NCI-H345 (cell line): ENCODE measurements at places on chromosomes 1 and 21.

GRCh38 chr1:57089855-57090254, 124.0 kb upstream of the C8B start:
- DNase-seq, result no peak

DNA sequence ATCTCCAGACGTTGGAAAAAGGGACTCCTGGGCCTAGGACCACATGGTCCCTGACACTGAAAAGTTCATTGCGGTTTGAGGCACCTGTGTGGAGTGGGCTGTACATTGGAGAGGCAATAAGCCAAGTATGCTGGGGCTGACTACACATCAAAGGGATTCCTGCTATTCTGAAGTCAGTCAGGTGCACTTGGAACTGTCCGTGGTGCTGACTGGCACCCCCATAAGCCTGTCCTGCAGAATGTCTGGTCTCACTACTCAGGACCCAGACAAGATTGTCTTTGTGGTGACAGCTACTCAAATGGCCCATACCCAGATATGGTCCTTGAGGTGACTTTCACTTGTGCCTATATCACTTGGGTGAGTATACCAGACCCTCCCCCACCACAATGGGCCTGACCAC, 150.6 kb downstream of the RWDD3 start:
- DNase-seq, result no peak

DNA sequence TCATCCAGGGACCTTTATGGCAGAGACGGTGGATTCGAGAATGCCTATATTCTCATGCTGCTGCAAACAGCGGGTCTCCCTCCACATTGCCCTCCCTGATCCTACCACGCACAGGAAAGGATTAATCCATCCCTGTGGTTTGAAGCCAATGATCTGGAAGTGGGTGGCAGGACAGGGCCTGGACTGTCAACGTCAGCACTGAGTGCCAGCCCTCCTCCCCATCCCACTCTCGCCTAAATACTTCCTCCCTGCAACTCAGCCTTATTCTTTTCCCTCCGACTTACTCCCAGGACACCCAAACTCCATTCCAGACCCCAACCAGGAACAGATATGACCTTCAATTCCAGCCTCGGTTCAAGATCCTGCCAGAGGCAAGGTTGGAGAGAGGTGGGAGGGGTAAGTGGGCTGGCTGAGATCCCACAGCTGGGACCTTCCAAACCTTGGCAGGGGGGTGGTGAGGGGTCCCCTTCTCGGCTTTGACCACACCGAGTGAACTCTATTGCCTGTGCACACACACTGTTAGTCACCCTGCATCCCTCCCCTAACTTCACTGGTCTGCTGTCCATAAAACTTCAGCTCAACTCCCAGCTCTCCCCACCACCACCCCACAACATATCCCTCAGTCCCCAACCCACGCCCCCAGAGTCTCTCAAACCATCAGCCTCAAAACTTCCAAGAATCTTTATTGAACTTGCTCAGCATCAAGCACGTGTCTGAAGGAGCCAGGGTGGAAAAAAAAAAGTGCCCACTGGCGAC, 2.4 kb upstream of the S100A5 start:
- no peak for DNase-seq

DNA sequence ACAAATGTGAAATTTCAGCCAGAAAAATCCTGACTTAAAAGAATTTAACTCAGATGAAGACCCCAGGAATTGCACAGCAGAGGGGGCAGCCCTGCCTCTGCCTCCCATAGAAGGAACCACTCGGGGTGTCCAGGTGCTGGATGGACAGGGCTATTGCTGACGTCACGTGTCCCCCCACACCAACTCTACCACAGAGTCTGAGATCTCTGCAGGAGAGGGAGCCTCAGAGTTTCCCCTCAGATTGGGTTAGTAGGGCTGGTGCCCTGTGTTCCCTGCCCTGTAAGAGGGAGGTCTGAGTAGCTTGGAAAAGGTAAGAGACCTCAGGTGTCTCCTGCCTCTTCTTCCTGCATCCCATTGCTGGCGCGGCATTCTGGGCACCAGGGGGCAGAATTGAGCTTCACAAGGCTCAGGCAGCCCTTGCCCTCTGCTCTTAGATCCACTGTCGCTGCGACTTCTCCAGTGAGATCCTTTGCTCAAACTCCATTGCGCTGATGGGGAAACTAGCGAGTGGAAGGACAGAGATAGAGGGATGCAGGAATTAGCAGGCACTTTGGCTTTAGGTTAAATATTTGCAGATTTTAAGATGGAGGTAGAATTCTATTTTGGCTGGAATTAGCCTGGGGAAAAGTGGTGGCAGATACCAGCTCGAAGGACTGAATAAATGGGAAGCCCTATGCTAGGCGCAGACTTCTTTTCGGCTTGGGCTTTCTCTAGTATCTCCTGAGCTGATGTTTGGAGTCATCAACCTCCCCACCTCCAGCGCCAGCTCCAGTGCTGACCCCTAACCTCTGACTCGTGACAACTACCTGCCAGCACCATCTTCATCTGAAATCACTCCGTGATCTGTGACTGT, 42.8 kb upstream of the DMBX1 start:
- peak; percentile 75 for DNase-seq

DNA sequence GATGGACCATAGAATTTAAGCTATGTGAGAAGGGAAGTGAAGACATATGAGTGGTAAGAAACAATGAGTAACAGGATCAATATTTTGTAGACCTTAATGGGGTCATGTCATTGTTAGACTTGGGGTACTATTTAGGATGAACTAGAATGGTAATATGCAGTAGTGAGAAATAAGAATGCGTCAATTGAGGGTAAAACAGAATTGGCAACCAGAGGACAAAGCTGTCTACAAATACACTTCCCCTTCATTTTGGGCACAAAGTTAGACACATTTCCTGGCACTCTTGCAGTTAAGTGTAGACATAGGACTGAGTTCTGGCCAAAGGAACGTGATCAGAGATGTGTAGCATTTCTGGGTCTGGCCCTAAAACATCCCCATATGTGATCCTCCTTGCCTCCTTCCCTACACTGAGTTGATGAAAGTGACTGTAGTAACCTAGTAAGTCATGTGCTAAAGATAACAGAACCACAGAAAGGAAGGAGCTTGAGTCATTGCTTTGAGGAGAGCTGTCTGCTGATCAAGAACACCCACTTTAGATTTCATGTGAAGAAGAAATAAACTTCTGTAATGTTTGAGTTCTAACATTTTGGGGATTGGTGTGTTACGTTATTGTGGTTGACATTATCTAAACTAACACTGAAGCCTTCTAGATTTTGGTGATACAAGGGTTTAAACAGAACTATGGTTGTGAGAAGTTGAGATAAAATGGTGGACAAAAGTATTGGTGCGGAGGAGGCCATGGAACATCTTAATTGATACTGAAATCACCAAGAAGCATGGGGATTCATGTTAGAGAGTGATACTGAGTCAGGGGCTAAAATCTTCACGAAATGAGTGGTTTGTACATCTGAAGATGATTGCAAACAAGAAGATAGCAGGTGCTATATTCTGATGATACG, 41.7 kb downstream of the CD55 start:
- DNase-seq, result no peak

DNA sequence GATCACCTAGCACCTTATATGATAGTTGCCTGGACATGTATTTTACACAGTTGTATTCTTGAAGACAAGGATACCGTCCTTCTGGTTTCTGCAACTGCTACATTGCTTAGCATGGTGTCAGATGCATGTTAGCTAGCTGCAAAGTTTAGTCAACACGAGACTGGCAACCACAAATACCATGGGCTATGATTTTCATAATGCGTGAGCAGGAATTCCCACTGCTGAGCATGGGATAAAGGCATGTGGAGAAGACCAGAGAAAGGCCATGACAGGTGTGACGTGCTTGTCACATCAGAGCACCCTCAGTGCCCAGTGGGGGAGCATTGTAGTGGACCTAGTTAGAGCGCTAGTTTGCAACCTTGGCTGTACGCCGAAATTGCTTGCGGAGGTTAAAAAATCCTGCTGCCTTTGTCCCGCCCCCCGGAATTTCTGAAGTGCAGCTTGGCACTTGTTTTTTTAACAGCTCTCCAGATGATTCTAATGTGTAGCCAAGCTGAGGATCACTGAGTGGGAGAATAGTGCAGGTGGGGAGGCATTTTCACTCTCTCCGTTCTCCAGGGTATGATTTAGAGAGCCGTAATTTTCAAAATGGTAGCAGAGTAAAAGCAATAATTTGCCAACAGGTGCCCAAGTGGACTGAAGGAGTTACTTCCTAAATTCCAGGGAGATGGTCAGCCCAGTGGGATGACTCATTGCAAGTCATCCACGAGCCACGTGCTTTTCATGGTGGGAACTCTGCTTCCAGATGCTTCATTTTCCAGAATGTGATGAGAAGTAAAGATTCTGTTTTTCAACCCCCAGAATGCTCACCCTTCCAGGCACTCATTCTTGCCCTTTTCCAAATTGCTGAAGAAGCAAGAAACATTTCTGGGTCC, 81.0 kb downstream of the CNIH3 start:
- peak; percentile 65 for DNase-seq

DNA sequence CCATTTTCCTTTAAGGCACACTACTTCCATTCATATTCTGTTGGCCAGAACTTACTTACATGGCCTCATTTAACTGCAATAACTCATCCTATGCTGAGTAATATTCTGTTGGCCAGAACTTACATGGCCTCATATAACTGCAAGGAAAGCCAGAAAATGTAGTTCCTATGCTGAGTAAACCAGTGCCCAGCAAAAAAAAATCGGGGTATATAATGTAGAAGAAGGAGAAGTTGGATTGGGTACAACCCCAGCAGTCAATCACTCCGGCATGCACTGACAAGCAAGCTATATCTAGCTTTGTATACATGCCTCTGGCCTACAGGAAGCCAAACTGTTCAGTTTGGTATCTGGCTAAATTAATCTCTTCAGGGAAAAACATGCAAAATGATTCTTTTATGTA, 39.4 kb upstream of the PPIH start:
- DNase-seq, result no peak

DNA sequence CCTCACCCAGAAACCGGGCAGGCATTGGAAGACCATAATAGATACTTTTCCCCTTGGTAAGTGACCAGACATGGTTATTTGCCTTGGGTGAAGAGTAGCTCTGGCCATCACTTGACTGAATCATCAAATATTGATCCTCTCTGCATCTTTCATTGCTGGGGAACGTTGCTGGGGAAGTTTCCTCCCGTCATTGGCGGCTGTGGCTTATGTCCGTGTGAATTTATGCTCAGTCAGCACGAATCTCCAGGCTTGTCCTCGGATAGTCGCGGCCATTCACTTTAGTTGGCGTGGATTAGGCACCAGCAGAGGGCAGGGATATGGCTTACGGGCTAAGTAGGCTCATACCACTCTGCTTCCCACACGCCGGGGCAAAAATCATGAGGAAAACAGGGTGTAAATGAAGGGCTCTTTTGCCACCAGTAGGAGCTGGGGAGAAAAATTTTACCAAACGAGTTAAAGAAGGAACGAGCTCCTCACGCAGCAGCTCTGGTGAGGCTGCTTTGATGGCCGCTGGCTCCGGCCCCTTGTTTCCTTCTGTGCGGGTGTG, 473.4 kb downstream of the CAMTA1 start:
- no peak for DNase-seq

DNA sequence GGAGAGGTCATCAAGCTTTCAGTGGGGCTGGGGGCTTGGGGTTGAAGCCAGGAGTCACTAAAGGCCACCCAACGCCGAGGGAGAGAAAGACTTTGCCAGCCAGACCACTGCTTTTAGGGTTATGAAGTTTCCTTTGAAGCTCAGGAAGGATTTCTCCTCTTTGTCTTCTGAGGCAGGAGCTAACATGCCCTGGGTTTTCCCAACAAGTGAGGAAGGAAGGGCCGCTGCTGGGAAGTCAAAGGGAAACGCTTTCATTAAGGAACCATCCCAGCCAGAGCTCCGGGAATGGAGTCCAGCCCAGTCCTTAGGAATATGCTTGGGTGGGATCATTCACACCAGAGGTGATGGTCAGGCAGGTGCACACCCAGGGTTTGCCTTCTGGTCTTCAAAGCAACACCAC, 436.9 kb downstream of the PRDM2 start:
- no peak for DNase-seq

DNA sequence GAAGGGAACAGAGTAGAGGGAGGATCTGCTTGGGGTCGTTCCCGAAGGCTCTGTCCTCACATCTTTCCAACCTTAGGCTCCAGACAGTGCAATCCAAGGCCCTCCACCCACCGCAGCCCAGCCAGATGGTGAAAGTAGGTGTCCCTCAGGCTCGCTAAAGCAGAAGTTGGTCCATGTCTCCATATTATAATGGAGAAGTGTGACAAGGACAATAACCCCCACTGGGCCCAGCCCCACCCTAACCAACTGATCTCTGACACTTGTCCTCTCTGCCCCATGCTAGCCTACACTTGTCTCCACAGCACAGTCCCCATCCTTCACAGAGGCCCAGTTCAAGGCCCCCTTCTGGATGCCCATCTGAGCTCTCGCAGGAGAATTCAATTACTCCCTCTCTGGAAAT, 48.7 kb downstream of the DMAP1 start:
- DNase-seq, result no peak

GRCh38 chr21:35340273-35340672, 291.2 kb upstream of the RUNX1 start:
- no peak for DNase-seq

DNA sequence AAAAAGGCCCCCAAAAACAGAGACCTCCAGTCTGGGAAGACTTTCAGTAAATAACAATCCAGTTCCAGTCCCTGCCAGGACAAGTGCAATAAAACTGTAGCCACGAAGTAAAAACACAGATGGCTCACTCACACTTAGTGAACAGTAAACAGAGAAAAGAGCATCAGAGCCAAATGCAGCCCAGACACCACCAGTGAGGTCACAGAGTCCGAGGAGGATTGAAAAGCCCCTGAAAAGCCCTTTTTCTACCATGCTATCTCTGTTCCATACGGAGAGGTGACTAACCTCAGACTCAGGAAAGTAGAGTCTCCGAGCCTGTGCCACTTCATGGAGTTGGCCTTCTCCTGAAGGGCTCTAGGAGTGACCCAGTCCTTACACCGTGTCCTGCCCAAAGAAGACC, 84.5 kb downstream of the COLGALT2 start:
- DNase-seq, result peak; percentile 3

GRCh38 chr1:62245201-62245600, 50.6 kb downstream of the L1TD1 start:
- DNase-seq, result no peak

DNA sequence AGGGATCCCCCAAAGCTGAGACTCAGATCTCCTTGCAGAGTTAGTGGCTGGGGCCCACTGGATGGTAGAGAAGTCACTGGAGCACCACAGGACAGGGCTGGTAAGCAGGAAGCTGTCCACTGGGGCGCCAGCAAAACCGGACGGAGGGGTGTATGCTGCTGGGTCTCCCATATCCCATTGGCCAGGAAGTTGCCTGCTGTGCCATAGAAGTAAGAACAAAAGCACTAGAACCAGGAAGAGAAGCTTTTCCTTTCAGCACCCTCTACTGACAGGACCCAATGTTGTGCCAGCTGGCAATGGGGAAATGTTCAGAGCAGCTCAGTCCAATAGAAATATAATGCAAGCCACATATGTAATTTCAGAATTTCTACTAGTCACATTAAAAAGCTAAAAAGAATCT, 146.6 kb downstream of the SPATA46 start:
- peak; percentile 60 for DNase-seq

- no peak for DNase-seq
Observed at GRCh38 chr1:196516373-196516772, 91.9 kb downstream of the KCNT2 start.

- no peak for DNase-seq
Observed at GRCh38 chr1:54424398-54424797, 18.2 kb upstream of the SSBP3 start.

GRCh38 chr1:191255354-191256054, 777.8 kb upstream of the BRINP3 start:
- DNase-seq, result no peak
